ENCODE measurements at places on chromosomes 13 and 19. TPM values are rescaled to one million over a fixed set of nuclear protein-coding genes. Genes with fewer than 3 reads are reported as not detected.

ZNF541 gene
- not detected for total RNA-seq

- H3K27ac ChIP-seq: 0 out of 2 replicates have a peak overlapping the region, but pooled peaks have one; percentile 8
- no peaks in the 10 kb centered on the region for H3K27me3 ChIP-seq
- no peak overlapping the region for H3K4me3 ChIP-seq
These were observed 3.9 kb downstream of the UPF3A start for GRCh38 chr13:114285166-114285808.

SIGLEC10 gene
- total RNA-seq: not detected

DNA sequence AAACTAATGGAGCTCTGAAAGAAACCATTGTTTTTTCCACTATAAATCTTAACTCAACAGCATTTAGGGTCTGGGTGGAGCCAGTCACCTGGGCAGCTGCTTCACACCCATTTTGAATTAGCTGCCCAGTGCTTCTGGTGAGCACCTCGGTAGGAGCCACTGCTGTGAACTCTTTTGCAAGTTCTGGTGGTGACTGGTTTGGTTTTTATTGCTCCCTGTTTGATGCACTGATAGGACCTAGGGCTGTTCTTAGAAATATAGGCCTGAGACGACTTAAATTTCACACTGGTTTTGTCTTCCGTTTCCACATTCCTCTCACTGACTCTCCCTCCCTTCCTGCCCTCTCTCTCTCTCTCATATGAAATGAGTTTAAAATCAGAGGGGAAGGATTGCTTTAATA is 103.9 kb downstream of the GGACT start:
- no peak overlapping the region for H3K4me3 ChIP-seq
- H3K27ac ChIP-seq: no peak overlapping the region
- no peak for DNase-seq

DNA sequence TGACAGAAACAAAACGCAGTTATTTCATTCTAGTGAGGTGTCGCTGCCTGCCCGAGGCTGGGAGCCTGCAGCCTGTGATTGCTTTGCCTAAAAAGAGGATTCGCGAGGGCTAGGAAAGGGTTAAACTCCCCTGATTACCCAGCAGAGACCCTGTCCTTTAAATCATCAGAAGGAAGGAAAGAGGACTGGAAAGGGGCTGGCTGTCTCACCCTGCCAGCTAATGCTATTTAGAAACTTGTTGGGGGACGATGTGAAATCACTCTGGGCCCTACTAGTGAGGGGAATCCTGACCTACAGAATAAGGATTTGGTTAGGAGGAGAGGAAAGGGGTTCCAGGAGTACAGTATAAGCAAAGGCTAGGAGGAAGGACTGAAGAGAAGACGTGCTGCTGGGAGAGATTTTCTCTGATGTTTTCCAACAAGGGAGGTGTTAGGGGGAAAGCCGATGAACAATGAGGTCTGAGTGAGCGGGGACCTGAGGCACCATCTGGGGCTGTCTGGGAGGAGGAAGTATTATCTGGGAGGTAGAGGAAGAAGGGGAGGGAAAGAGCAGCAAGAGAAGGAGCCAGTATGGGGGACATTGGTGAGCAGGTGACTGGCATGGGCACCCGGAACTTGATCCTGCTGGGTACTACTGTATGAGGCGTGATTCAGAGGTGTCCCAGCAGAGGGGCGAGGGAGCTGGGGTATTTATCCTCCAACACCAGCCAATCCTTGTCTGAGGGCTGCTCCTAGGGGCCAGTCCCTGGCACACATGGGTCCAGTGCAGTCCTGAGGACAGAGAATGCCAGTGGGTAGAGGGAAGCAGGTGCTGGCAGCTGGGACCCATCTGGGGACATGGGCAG is 55.7 kb upstream of the PTPRS start:
- H3K36me3 ChIP-seq: no peaks in the 10 kb centered on the region
- no peak overlapping the region for H3K27ac ChIP-seq
- no peaks in the 10 kb centered on the region for H3K4me1 ChIP-seq
- DNase-seq: no peak

All from PC-3 (cell line).